ENCODE measurements at places on chromosomes 1 and 21.

- no peak for DNase-seq
Measured at GRCh38 chr1:24765308-24765988, 20.2 kb downstream of the CLIC4 start.

- DNase-seq, result no peak
Measured at GRCh38 chr1:64161357-64161941, 42.0 kb upstream of the UBE2U start.

GRCh38 chr1:90100566-90100965, 105.7 kb downstream of the ZNF326 start:
- DNase-seq, result no peak

DNA sequence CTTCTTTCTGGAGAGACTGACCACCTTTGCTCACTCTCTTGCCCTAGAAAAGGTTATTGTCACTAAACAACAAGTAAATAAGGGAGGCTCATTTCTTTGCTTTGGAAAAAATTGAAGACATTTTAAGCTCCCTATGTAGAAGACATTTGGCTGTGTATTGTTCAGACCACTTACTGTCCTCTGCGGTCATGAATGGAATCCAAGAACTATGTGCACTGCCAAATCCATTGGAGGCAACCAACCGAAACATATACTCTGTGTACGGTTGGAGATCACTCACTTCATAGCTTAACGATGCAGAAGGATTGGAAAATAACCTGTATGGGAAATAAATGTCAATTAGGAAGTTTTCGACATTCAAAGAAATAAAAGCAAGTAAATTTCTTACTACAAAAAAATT, 332.8 kb downstream of the KCTD3 start:
- no peak for DNase-seq

DNA sequence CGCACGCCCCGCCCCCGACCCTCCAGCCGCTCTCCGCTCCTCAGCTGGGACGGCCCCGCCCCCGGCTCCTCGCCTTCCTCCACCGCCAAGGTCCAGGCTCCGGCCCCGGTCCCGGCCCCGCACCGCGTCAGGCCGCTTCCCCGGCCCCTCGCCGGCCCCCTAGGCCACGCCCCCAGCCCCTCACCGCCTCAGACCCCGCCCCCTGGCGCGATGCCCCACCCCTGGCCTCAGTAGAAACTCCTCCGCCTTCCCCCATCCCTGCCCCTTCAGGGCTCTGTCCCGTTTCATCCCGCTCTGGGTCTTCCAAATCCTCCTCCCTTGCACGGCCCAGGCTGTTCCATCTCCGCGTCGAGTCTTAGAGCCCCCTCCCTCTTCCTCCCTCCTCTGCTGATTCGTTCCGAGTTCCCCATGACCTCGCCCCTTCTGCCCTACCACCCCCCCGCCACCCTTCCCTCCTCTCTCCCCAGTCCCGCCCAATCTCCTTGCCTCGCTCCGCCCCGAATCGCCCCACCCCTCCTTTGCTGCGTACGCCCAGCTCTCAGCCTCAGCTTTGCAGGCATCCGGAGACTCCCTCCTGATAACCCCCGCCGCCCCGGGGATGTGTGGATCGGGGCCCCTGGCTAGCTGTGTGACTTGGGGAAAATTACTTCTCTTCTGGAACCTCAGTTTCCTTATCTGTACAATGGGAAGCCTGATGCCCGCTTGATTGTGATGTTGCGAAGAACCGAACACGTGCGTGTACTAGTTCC, 448 bp upstream of the ASAP3 start:
- DNase-seq, result peak; percentile 87

GRCh38 chr1:112937070-112937469, 18.9 kb downstream of the SLC16A1 start:
- DNase-seq, result no peak

- no peak for DNase-seq
Measured at GRCh38 chr1:178528228-178528952, 15.5 kb downstream of the TEX35 start.

GRCh38 chr1:40423264-40423642, 27.0 kb upstream of the ZFP69B start:
- no peak for DNase-seq

DNA sequence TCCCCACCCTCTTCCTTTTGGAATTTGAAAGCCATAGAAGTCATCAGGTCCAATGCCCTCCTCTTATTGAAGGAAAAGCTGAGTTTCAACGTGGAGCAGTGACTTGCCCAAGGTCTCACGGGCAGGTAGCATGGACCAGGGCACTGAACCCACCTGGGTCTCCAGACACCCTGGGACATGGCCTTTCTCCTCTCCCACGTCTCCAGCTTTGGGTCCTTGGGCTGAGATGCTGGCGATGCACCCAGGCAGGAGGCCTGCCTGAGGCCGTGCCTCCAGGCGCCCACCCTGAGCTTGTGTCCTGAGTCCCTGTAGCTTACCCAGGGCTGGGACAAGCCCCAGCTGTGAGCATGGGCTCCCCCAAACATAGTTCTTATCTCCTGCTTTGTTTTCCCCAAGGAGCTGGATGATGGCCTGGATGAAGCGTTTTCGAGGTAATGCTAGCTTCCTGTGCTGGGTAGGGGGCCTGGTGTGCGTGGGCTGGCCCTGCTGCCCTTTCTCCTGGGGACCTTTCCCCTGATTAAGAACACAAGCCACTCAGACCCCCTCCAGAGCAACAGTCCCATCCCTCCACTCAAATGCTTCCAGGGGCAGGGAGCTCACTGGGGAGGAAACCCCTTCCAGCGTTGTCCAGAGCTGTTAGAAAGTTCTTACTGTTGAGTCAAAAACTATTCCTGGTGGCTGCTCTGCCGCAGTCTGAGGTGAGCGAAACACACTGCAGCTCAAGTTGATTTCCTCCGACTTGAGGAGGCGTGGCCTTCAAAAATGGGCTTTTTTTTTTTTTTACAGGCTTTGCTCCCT, 21.6 kb downstream of the LDLRAP1 start:
- DNase-seq, result peak; percentile 41

DNA sequence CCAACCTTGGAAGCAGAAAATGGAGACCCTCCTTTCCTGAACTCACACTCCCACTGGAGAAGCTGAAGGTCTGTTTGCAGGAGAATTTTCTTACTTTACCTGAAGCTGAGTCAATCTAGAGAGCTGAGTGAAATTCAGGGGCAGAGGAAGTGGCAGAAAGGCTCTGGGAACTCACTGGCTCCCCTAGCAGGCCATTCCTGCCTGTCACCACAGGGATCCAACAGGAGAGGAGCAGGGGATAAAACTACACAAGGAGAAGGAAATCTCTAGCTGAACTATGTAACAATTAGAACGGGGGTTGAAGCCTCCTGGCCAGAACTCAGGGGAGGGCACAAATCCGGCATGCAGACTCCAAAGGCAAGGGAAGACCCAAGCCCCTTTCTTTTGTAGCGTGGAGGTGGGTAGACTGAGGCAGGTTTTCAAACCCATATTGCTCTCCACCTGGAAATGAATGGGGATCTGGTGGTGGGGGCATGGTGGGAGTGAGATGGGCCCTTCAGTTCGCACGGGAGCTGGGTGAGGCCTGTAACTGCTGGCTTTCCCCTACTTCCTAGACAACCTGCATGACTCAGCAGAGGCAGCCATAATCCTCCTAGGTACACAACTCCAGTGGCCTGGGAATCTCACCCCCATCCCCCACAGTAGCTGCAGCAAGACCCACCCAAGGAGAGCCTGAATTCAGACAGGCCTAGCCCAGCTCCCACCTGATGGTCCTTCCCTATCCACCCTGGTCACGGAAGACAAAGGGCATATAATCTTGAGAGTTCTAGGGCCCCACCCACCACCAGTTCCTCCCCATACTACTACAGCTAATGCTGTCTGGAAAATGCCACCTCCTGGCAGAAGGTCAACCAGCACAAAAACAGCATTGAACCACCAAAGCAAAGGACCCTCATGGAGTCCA, 158.1 kb downstream of the LTN1 start:
- no peak for DNase-seq

- DNase-seq, result no peak
Measured at GRCh38 chr1:86779308-86780191, 75.2 kb downstream of the SH3GLB1 start.
